ENCODE measurements at places on chromosomes 5 and 9. TPM values are rescaled to one million over a fixed set of nuclear protein-coding genes. Genes with fewer than 3 reads are reported as not detected.

DNA sequence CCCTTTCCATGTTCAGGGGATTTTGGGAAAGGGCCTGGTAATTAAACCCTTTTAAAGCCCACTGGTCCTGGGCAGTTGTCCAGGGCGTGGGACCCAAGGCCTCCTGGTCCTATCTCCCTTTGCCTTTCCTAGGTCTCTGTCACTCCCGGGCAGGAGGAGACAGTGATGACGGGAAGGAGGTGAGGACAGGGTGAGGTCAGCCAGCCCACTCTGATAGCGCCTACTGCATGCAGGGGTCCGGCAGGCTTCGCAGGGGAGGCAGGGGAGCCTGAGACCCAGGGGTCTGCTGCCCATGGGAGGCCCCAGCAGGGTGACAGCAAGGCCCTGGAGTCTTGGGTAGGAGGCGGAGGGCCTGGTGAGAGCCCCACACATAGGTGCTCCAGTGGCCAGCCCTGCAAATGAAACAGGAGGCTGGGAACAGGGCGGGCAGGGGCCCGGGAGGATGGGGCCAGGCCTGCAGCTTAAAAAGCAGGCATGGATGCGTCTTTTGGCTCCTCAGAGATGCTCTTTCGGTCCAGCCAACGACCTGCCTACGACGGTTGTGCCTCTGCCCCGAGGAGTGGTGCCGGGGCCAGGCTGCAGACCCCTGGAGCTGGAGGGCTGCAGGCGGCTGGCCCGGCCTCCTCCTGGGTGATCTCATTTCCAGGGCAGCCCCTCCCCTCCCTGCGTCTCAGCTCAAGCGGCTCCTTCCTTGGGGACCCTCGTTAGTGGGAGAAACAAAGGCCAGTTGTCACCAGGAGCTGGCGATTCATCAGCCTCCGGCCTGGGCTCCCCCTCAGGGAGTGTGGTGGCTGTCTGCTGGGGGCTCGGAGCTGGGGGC is 6.7 kb upstream of the RXRA start:
- peaks cover 4% of the 10 kb centered on the region for H3K4me1 ChIP-seq
- no peak overlapping the region for H3K27ac ChIP-seq
- H3K27me3 ChIP-seq, result peaks cover under 1% of the 10 kb centered on the region
- H3K36me3 ChIP-seq, result no peaks in the 10 kb centered on the region
- no peak for DNase-seq

GRCh38 chr5:174895360-174895759 is 171.0 kb downstream of the MSX2 start:
- no peak overlapping the region for H3K4me3 ChIP-seq
- no peak overlapping the region for H3K27ac ChIP-seq
- no peak for DNase-seq
- no peaks in the 10 kb centered on the region for H3K36me3 ChIP-seq
- peaks cover 9% of the 10 kb centered on the region for H3K27me3 ChIP-seq

GRCh38 chr5:15852217-15852616 is 327.4 kb downstream of the MARCHF11 start:
- H3K4me3 ChIP-seq, result no peak overlapping the region
- H3K27me3 ChIP-seq, result no peaks in the 10 kb centered on the region
- no peaks in the 10 kb centered on the region for H3K36me3 ChIP-seq
- no peak overlapping the region for H3K27ac ChIP-seq

- peaks cover 6% of the 10 kb centered on the region for H3K4me1 ChIP-seq
- no peak overlapping the region for H3K4me3 ChIP-seq
- no peak overlapping the region for H3K27ac ChIP-seq
- H3K27me3 ChIP-seq, result peaks cover 21% of the 10 kb centered on the region
- DNase-seq, result no peak
These were observed 1.9 kb downstream of the FRMD3 start for GRCh38 chr9:83536332-83536731.

DNA sequence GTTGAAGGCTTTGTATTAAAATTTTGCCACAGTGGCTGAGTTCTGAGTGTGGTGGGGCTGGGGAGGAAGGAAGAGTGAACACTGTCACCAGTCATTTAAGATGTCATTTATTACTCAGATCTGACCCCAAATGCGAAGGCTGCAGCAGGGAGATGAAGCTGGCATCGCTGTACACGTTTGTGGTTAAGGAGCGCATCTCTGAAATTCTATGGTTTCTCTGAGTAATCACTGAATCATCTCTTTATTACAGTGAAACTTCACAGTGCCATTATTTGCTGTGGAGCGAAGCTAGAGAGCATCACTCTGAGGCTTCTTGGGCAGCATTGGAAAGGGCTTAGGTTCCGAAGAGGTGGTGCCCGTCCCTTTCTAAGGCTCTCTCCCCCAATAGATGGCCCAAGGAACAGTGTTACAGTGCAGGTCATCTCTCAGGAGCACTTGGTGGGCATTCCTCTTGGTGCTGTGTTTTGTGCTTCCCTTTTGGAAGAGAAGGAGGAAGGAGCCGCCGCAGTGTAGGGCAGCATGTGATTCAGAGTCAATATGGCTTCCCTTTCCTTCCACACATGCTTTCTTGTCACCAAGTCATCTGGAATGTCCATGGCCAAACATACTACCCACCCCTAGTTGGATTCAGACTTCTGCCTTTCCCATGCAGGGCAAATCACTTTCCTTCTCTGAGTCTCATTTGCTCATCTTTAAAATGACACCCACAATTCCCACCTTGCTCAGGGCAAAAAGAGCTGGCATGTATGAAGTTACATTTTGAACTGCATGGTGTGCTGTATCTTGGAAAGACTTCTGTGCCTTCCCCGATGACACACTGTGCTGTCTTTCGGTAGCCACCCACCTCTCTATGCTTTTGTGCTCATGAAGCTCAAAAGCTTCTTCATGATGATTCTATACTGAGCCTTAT is 9.3 kb upstream of the TEX48 start:
- H3K4me1 ChIP-seq, result peaks cover 87% of the 10 kb centered on the region
- DNase-seq, result peak; percentile 88
- H3K36me3 ChIP-seq, result peaks cover 9% of the 10 kb centered on the region
- H3K27ac ChIP-seq, result peak overlapping the region; percentile 99

DNA sequence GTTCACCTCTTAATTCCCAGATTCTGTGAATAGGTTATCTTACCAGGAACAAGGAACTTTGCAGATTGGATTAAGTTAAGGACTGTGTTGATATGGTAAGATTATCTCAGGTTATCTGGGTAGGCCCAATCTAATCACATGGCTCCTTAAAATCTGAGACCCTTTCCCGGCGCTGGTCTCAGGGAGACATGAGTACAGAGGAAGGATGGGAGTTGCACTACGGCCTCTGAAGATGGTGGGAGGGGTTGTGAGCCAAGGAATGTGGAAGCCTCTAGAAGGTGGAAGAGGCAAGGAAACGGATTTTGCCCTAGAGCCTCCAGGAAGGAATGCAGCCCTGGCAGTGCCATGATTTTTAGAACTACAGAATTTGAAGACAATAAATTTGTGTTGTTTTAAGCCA is 95.1 kb downstream of the AK8 start:
- no peak overlapping the region for H3K4me3 ChIP-seq
- no peaks in the 10 kb centered on the region for H3K36me3 ChIP-seq
- peaks cover 14% of the 10 kb centered on the region for H3K4me1 ChIP-seq
- DNase-seq, result no peak
- peaks cover 33% of the 10 kb centered on the region for H3K27me3 ChIP-seq

GRCh38 chr5:427415-428087 is 15.4 kb upstream of the EXOC3 start:
- peaks cover 15% of the 10 kb centered on the region for H3K27me3 ChIP-seq
- no peak overlapping the region for H3K27ac ChIP-seq
- peaks cover 2% of the 10 kb centered on the region for H3K36me3 ChIP-seq
- DNase-seq, result no peak
- no peak overlapping the region for H3K4me3 ChIP-seq

GRCh38 chr9:90880669-90881068 is 79.0 kb downstream of the SYK start:
- no peaks in the 10 kb centered on the region for H3K4me1 ChIP-seq
- H3K36me3 ChIP-seq, result no peaks in the 10 kb centered on the region
- no peak for DNase-seq
- no peak overlapping the region for H3K4me3 ChIP-seq

DNA sequence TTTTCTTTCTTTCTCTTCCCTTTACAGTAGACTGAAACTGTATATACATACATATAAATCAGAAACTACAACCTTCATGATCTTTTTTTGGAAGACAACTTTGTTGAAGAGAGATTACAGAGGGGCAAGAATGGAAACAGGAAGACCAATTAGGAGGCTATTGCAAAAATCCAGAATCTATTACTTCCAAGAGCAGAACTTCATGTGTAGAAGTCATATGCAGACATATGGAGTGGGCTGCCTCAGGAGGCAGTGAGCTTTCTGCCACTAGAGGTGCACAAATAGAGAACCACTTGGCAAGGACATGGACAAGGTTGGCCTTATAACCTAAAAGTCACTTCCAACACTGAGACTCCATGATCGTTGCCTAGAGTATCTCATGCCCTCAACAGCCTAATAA is 157.8 kb upstream of the NR4A3 start:
- no peak overlapping the region for H3K27ac ChIP-seq
- no peak overlapping the region for H3K4me3 ChIP-seq
- peaks cover 4% of the 10 kb centered on the region for H3K4me1 ChIP-seq
- peaks cover 9% of the 10 kb centered on the region for H3K27me3 ChIP-seq
- no peak for DNase-seq
- no peaks in the 10 kb centered on the region for H3K36me3 ChIP-seq

DNA sequence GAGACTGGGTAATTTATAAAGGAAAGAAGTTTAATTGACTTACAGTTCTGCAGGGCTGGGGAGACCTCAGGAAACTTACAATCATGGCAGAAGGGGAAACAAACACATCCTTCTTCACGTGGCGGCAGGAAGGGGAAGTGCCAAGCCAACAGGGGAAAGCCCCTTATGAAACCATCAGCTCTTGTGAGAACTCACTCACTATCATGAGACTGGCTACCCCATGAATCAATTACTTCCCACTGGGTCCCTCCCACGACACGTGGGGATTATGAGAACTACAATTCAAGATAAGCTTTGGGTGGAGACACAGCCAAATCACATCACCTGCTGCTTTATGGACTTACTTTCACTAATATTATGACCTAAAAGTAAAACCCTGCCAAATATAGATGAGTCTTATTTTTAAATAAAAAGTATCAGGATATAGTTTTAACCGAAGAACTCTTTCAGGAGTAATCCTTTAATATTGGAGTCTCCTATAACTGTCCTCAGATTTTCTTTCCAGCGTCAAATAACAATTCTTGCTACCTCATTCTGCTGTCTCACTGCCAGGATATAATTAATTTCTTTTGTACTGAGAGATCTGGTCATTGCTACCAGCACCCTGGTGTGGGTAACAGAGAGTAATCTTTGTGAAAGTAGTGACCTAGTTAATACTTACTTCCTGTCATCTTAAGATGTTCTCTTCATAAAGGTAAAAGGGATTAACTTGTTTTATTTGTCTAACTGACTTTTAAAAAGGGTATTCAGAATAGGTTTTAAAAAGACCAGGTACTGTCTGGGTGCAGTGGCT is 68.6 kb downstream of the NLN start:
- DNase-seq, result peak; percentile 39
- no peak overlapping the region for H3K27ac ChIP-seq
- H3K4me1 ChIP-seq, result peaks cover 9% of the 10 kb centered on the region
- no peak overlapping the region for H3K4me3 ChIP-seq

- H3K27ac ChIP-seq, result peak overlapping the region; percentile 95
- H3K36me3 ChIP-seq, result peaks cover 6% of the 10 kb centered on the region
- peak; percentile 49 for DNase-seq
- H3K4me3 ChIP-seq, result peak overlapping the region; percentile 83
These were observed 7.6 kb downstream of the FYB1 start for GRCh38 chr5:39211773-39212172.

- peaks cover 2% of the 10 kb centered on the region for H3K4me1 ChIP-seq
- H3K27me3 ChIP-seq, result no peaks in the 10 kb centered on the region
- no peak overlapping the region for H3K27ac ChIP-seq
- H3K4me3 ChIP-seq, result no peak overlapping the region
- DNase-seq, result no peak
These were observed 15.5 kb upstream of the TCOF1 start for GRCh38 chr5:150341989-150342388.

DNA sequence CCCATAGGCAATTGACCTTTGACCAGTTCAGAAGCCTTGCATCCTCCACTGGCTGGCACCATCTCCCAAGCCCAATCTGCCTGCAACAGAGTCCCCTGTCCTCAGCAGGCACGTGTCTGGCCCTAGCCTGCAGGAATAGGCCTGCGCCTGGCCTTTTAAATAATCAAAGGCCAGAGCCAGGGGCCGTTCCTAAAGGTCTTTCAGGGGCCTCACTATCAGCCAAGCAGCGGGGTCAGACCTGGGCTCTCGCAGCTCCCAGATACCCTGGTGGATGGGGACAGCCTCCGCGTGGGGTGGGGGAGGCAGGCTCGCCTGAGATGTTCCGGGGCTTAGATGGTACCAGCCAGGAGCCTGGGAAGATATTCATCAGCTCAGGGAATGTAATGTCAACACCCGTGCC is 32.6 kb downstream of the SLC6A3 start:
- no peaks in the 10 kb centered on the region for H3K36me3 ChIP-seq
- no peak overlapping the region for H3K4me3 ChIP-seq
- H3K27ac ChIP-seq, result no peak overlapping the region
- no peaks in the 10 kb centered on the region for H3K4me1 ChIP-seq
- no peak for DNase-seq
- H3K27me3 ChIP-seq, result peaks cover 11% of the 10 kb centered on the region

- H3K4me3 ChIP-seq, result no peak overlapping the region
- no peaks in the 10 kb centered on the region for H3K4me1 ChIP-seq
- no peak overlapping the region for H3K27ac ChIP-seq
- no peaks in the 10 kb centered on the region for H3K27me3 ChIP-seq
- peaks cover 4% of the 10 kb centered on the region for H3K36me3 ChIP-seq
- DNase-seq, result no peak
These were observed 13.6 kb downstream of the CKMT2 start for GRCh38 chr5:81246697-81247096.

GRCh38 chr5:168817591-168817990 is 238.4 kb upstream of the PANK3 start:
- no peak overlapping the region for H3K4me3 ChIP-seq
- peaks cover 5% of the 10 kb centered on the region for H3K27me3 ChIP-seq
- no peak overlapping the region for H3K27ac ChIP-seq

GRCh38 chr5:91443761-91444467 is 60.8 kb upstream of the ARRDC3 start:
- H3K36me3 ChIP-seq, result no peaks in the 10 kb centered on the region
- H3K27ac ChIP-seq, result no peak overlapping the region
- peaks cover 2% of the 10 kb centered on the region for H3K4me1 ChIP-seq
- no peak overlapping the region for H3K4me3 ChIP-seq

GRCh38 chr9:80376180-80376579 is 804.4 kb downstream of the TLE4 start:
- no peaks in the 10 kb centered on the region for H3K4me1 ChIP-seq
- DNase-seq, result no peak
- no peak overlapping the region for H3K4me3 ChIP-seq
- H3K27ac ChIP-seq, result no peak overlapping the region
- H3K36me3 ChIP-seq, result no peaks in the 10 kb centered on the region

DNA sequence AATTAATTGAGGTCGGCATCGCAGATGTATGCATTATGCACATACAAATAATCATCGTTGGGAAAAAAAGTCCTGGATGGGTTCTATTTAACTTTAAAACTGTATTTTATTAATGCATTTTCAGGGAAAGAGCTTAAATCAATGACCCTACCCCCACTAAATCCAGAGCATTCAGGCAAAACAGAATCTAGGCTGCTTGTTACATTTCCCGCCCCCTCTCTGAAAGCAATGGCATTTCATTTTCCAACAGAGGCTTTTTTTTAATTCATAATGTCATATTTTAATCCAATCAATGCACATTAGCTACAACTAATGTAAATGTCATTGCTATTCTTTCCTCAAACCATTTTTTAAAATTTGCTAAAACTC is 117.4 kb upstream of the GRIA1 start:
- DNase-seq, result no peak
- H3K27ac ChIP-seq, result no peak overlapping the region
- H3K4me1 ChIP-seq, result no peaks in the 10 kb centered on the region

Gene LCP2
- total RNA-seq, result 213 TPM

Gene PRDM12
- 0.07 TPM for total RNA-seq

Gene RAD23B
- 111 TPM for total RNA-seq

Gene PCDHA3
- not detected for total RNA-seq
